Epithelial cell of alveolus of lung (primary cell): ENCODE measurements at places on chromosomes 11 and 22. TPM values are rescaled to one million over a fixed set of nuclear protein-coding genes. Genes with fewer than 3 reads are reported as not detected.

NELL1 gene
- total RNA-seq: not detected in 2 replicates

TOLLIP gene
- total RNA-seq: 24.3 and 30.6 TPM in 2 replicates

SLC5A1 gene
- total RNA-seq: not detected in 2 replicates

OR2AG1 gene
- total RNA-seq: not detected in 2 replicates

CNTF gene
- total RNA-seq: 0.13 and 2.4 TPM in 2 replicates

RAB3IL1 gene
- 0.26 and 3.6 TPM in 2 replicates for total RNA-seq

UPK3A gene
- not detected in 2 replicates for total RNA-seq

SMC1B gene
- total RNA-seq: not detected in 2 replicates

CCDC87 gene
- 0.26 TPM in 1 of 2 replicates, not detected in the other for total RNA-seq

PYGM gene
- 0.52 and 2.8 TPM in 2 replicates for total RNA-seq

GPHA2 gene
- not detected in 2 replicates for total RNA-seq

PGA5 gene
- not detected in 2 replicates for total RNA-seq

MIAT gene
- 0.39 and 0.80 TPM in 2 replicates for total RNA-seq
